ENCODE measurements at places on chromosomes 11 and 22.

DNA sequence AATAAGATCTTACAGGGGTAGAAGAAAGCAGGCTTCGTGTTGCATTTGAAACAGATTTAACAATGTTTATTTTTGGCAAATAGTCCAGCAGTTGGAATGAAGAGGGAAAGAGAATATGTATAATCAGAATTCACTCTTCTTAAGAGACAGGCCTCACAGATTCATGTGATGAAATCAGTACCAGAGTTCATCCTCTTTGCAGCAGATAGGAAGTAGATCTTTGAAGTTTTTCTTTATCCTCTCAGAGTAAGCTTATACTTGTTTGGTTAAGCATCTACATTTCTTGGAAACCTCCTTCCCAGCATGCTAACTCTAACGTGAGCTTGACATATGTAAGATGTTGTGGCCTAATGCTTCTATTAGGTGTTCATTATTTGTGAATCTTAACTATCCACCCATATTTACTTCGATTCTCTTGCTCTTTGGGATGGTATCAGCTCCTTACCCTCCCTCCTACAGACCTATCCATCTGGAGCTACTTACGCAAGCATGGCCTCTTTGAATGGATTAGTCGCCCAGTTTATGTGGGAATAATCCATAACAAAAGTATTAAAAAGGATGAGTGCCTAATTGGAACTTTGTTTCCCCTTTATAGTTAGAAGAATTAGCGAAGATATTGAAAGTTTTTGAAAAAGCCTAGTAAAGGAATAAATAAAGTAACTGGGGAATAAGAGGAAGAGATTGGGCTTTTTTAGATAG, 80.1 kb downstream of the PRMT3 start:
- no peak for DNase-seq

- no peak for DNase-seq
These were observed 10.2 kb downstream of the ALDH3B2 start for GRCh38 chr11:67664213-67664585.

- DNase-seq = no peak
These were observed 34.1 kb downstream of the CSNK2A3 start for GRCh38 chr11:11318961-11319360.

DNA sequence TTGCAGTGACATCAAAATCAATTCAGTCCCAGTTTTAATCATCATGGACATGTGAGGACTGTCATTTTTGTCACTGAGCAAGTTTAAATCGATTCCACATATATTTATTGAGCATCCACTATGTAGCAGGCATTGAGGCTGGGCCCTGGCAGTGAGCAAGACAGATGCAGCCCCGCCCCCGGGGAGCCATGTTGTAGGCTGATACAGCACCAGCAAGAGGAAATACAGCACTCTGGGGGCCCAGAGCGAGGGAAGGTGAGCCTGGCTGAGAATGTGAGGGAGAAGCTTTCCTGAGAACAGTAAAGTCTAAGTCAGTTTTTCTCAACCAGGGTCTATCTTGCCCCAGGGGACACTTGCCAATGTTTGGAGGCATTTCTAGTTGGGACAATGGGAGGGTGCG, 108.6 kb upstream of the ASPHD2 start:
- DNase-seq = no peak

DNA sequence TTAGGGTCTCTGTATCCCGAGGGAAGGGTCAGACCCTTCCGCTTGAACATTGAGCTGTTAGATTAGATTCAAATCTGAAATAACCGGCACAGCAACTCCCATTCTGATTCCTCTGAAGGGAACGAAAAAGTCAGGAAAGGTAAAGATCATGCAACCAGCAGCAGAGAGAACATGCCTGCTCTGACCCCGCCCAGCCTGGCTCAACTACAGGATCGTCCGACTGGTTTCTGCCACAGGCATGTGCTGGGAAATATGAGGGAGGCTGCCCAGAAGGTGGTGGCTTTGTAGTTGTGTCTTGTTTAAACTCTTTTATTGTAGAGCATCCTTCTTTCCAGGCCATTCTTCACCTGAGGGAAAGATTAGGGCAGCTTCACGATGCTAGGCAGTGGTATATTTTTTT, 5.0 kb upstream of the MTNR1B start:
- DNase-seq = no peak

- no peak for DNase-seq
These were observed 15.0 kb downstream of the DGAT2 start for GRCh38 chr11:75783416-75784084.

DNA sequence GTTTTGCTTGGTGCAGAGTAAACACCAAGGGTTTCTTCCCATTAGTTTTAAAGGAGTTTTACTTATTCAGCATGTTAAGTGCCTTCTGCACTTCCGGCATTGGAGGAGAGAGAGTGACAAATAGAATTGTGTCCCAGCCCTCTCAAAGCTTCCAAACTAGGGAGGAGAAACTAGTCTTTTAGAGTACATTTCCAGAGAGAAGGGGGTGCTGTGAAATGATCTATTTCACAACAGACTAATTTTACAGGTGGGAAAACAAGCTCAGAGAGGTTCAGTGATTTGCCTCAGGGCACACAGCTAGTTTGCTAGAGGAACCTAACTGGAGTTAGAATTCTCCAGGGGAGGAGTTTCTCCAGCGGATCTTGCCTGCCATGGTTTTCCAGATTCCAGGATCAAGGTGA, 12.6 kb downstream of the MPST start:
- no peak for DNase-seq

DNA sequence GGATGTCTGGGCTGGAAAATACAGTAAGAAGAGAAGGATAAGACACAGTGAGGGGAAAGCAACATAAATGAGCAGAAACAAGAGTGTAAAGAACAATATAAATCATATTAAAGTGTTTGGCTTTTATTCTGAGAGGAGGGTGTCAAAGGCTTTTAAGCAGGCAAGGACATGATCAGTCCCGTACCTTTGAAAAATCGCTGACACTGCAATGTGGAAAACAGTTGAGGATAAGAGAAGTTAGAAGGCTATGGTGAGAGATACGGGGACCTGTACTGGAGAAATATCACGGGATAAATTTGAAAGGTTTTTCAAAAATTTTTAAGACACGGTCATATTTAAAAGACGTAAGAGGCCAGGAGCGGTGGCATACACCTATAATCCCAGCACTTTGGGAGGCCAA, 30.3 kb downstream of the CDON start:
- DNase-seq = no peak

DNA sequence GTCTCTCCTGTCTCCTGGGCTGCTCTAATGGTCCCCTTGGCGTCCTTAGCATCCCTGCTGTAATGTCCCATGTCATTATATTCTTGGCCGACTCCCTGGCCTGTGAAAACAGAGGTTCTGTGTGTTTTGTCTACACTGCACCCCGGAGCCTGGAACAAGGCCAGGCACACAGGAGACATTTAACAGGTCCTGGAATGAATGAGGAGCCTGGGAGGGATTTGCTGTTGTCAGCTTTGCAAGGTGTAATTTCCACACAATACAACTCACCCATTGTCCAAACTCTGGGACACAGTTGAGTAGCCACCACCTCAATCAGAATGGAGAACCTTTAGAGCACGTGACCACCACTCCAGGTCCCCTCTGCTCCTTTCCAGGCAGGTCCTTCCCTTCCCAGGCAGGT, 14.9 kb upstream of the PDGFB start:
- DNase-seq = no peak

GRCh38 chr11:60984636-60985035, 13.2 kb downstream of the CD6 start:
- no peak for DNase-seq

DNA sequence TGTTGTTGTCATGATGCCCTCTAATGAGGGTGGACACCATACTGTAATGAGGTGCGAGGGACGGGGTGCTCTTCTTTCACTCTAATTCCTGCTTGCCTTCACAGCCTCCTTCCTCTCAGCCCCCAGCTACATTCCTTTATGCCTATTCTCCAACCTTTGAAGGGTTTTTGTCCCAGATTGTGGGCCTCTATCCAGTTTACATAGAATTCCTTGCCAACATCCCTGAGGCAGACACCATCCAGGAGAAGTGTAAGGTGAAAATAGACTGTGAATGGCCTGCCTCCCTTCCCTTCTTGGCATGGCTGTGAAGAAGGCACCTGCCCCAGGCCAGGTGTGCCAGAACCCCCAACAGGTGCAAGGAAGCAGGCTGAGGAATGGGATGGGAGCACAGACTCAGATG, 122.3 kb downstream of the CHST1 start:
- DNase-seq = no peak

GRCh38 chr11:45051621-45052020, 94.8 kb upstream of the PRDM11 start:
- no peak for DNase-seq

- DNase-seq = no peak
These were observed 34.6 kb downstream of the SPECC1L start for GRCh38 chr22:24305260-24305692.

DNA sequence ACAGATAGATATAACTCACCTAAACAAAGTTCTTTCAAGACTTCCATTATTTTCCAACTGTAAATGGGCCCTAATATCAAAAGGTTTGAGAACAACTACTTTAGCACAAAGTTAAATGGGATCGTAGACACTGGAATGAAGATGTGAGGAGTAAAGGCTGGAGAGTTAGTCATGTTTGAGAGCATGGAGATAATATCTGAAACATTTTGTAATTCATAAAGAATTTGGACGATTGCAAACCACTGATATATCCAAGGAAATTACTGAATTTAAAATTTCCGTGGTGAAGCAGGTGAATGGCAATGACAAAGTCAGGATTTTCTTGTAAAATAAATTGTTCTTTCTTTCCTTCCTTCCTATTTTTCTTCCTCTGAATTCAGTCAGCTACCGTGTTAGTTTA, 564.9 kb downstream of the CNTN5 start:
- DNase-seq = no peak

GRCh38 chr11:96159968-96160367, 183.0 kb downstream of the MAML2 start:
- no peak for DNase-seq

DNA sequence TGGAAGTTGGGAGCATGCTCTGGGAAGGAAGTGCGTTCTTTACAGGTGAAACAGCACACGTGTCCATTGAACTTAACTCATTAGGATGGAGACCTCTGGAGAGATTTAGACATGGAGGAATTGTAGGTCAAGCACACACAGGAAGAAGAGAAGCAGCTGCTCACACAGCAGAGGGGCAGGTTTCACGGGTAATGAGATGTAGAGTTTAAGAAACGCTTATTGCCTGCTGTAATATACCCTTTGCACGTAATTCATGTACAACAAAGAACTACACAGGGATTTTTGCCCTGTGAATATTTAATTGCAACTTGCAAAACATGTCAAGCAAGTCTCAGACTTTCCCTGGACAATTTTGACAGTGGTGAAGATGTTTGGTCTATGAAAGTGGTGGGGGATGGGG, 508.0 kb downstream of the OPCML start:
- DNase-seq = no peak

- peak; percentile 81 for DNase-seq
These were observed 206.3 kb downstream of the DDX10 start for GRCh38 chr11:108871152-108871551.

GRCh38 chr22:46764140-46764680, 1.8 kb downstream of the TBC1D22A start:
- peak; percentile 20 for DNase-seq

DNA sequence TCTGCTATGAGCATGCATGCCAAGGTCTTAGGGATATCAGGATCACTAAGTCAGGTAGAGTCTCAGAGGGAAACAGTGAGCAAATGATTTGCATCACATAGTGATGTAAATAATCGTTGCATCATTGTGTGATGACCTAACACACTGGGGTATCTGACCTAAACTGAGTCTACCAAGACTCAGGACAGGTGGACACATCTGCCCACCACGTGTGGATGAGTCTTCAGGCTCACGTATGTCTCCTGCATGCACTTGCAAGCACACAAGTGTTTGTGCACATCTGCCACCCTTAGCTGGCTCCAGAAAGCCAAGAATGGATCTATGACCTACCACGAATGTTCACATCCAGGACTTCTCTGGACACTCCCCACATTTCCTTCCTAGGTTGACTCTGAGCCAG, 111.2 kb downstream of the FEZ1 start:
- DNase-seq = no peak

DNA sequence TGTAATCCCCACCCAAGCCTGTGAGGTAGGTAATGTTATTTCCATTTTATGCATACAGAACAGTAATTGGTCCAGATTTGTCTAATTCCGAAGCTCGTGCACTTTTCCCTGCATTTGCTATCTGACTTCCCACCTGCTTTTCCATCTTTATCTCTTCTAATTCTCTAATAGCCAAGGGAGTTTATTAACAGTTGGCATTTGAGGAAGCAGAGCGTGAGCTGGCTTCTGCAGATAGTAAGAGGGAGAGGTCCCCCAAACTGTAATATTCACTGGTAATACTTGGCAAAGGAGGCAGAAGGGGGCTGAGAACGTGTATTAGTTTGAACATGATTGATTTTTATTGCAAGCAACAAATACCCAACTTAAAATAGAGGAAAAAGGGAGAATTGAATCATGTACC, 110.8 kb upstream of the SPON1 start:
- no peak for DNase-seq

DNA sequence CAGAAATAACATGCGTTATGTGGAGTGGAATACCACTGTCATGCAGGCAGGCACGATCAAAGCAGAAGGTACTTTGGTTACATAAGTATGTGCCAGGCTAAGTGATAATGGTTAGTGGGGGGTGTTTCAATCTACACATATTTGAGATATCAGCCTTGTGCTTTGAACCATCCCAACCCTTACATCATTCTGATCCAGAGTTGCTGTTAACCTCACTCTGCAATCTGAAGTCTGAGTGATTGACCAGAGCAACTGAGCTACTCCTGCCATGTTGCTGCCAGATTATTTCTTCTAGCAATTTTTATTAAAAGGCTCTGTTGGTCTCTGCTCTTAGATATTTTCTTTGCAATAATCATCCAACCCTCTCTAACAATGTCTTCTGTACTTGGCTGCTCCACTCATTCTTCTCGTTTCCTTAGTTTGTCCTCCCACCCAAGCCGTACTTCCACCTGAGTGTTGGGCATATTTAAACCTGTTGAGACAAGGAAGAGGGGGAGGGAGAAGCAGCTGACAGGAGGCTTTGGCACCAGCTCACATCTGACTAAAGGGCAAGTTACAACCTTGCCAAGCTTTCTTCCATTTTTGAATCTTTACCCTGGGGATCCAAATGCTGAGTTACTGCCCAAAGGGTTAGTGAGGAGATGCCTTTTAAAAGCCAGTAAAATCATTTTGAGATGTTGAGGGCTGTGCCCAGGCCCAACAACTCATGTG, 114.1 kb upstream of the SESN3 start:
- no peak for DNase-seq

GRCh38 chr11:119847853-119848252, 118.9 kb upstream of the NECTIN1 start:
- no peak for DNase-seq

Data from RKO (cell line).